ENCODE measurements at places on chromosomes 16 and 17.

- DNase-seq = no peak
Observed at GRCh38 chr16:31147574-31147973, 2.3 kb downstream of the PRSS36 start.

DNA sequence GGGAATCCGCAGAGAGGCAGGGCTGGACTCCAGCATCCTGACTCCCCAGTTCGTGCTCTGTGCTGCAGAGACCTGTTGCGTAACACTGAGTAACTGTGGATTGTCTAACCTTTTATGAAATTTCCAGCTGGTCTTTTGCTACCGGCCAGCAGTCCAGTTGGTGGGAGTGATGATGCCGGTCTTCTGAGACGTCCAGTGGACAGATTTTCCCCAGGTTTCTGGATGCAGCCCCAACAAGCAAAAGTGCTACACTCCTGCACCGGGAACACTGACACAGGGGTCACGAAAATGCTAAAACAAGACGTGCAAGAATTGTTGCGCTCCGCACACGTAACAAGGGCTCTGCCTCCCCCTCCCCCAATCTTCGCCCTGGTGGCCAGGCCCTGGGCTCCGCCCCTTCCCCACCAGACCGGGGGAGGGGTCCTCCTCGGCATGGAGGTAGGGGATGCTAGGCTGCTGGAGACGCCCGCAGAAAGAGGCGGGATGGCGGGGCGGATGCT lies 701 bp upstream of the MRC2 start:
- peak; percentile 88 for DNase-seq

- no peak for DNase-seq
Observed at GRCh38 chr17:57776366-57776765, 31.3 kb upstream of the CCDC182 start.

DNA sequence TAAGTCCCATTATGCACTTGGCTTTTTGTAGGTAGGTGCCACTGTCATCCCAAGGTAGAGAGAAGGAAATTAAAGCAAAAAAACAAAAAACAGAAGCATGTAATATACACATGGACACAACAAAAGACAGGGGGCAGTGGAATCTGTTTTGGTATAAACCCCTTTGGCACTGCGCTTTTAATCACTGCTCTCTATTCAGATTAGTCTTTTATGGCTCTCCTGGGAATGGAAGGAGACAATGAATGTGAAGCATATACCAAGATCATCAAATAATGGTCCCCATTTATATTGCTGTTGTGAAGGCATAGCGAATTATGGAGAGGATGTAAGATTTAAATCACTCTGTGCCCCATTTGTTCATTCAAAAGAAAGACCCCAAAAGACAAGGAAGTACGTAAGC lies 17.4 kb downstream of the CDH11 start:
- no peak for DNase-seq

DNA sequence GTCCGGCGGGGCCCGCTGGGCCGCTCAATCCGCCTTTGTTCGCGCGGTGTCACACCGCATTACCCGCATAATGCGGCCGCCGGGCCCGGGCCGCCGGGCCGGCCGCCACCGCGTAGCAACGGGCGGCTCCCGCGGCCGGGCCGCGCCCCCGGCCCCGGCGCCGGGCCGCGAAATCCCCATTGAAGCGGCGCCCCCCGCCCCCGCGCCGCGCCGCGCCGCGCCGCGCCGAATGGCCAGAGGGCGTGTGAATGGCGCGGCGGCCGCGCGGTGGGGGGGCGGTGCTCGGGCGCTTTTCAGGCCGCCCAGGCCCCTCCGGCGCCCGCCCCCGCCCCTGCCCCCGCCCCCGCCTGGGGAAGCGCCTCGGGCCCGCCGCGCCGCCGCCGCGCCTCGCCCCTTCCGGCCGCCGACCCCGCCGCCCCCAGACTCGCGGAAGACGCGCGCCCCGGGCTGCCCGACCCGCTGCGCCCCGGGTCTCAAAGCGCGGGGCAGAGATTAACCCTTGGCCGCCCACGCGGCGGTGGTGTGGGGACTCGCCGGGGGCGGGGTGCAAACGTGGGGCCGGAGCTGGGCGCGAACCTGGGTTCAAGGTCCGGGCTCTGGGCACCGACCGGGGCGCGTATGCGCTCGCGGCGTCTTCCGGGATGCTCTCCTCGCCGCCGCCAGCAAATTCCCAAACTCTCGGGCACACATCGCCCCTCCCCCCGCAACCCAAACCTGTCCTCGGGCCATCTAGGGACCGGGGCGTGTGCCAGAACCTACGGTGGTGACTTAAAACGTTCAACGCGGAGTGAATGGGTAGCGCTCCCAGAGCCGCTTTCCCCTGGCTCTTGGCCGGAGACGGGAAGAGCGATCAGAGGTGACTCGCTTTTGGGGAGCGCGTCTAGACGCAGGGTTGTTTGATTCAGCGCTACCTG lies 46.7 kb downstream of the WNT3 start:
- peak; percentile 70 for DNase-seq

GRCh38 chr17:73985466-73986015 lies 217.9 kb upstream of the RPL38 start:
- no peak for DNase-seq

- DNase-seq = no peak
Observed at GRCh38 chr16:56910654-56911539, 21.0 kb upstream of the HERPUD1 start.

GRCh38 chr17:72575542-72576233 lies 454.9 kb downstream of the SOX9 start:
- peak; percentile 38 for DNase-seq

DNA sequence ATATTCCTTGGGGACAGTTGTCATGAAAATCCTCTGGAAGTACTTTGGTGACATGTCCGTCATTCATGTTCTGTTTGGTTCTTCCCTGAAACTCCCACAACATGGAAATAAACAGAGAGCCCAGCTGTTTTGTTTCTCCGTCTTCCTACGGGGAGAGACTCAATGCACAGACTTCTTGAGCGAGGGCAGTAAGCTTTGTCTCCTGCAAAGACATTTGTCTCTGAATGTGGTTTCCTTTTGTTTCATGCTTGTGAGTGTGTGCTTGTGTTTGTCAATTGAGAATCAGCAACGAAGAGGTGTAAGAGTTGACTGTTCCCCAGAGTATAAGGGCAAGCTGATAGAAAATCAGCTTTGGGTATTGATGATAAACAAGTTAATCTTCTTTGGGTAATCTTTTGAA lies 643.0 kb upstream of the RBFOX1 start:
- no peak for DNase-seq

DNA sequence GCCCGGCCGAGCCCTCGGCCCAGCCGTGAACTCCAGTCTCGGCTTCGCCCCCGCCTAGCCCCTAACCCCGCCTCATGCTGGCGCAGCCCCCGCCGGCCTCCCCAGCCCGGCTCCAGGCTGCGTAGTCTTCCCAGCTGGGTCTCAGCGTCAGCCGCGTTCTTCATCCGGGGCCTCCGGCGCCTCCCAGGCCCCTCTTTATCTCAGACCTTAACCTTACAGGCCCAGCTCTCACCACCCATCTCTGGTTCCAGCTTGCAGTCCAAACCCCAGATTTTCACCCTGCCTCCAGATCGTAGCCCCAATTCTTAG lies at the start of gene PROCA1:
TSS of gene PROCA1 (minus strand) at position 166 of the 309 bp plus-strand sequence. CDS start 228 bp downstream, outside the sequence.
- no peak for DNase-seq

- peak; percentile 55 for DNase-seq
Observed at GRCh38 chr17:44005527-44006271, 1.3 kb downstream of the NAGS start.

DNA sequence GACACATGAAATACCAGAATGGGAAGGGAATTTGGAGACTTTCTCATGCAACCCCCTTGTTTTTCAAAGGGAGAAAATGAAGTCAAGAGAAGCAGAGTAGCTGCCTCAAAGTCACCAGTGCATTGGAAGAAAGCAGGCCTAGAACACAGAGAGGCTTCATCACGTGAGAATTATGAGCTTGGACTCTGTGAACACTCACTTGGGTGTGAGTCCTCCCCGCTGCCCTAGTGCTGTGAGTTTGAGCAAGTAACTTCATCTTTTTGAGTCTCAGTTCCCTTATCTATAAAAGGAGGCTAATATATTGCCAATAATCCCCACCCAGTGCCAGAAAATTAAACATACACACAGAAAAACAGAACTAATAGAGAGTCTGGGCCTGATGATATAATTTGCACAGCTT lies 315.8 kb downstream of the XYLT1 start:
- no peak for DNase-seq

DNA sequence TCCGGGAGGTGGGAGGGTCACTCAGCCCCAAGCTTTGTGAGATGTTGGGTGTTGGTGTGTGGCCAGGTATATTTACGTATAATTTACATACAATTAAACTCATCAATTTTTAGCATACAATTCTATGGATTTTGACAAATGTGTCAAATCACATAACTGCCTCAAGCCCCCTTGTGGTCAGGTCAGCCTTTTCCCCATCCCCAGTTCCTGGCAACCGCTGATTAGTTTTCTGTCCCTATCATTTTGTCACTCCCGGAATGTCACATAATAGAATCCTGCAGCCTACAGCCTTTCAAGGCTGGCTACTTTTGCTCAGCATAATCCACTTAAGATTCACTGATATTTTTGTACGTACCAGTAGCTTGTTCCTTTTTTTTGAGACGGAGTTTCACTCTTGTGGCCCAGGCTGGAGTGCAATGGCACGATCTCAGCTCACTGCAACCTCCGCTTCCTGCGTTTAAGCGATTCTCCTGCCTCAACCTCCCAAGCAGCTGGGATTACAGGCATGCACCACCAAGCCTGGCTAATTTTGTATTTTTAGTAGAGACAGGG lies 19.3 kb upstream of the RAI1 start:
- DNase-seq = no peak

DNA sequence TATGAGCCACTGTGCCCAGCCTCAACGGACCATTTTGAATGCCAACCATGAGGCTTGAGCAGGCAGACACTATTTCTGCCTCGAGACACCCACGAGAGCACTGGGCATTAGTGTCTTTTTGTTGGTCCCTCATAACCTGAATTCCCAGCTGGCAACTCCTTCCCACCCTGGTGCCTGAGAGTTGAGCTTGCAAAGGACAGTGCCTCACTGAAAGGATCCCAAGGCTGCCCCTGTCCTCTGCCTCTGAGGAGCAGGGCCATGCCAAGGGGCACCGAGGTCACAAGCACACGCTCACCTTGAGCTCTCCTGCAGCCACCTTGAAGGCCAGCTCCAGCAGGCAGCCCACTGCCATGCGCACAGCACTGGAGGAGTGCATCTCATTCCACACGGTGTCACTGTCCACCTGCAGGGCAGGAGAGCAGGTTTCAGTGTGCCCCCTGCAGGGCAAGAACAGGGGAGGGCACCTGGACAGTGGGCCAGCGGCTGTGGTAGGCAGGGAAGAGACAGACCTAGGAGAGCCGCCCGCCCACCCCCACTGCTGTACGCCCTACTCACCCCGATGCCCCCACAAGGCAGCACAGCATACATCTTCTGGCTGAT lies 12.8 kb downstream of the G6PC3 start:
- DNase-seq = no peak

DNA sequence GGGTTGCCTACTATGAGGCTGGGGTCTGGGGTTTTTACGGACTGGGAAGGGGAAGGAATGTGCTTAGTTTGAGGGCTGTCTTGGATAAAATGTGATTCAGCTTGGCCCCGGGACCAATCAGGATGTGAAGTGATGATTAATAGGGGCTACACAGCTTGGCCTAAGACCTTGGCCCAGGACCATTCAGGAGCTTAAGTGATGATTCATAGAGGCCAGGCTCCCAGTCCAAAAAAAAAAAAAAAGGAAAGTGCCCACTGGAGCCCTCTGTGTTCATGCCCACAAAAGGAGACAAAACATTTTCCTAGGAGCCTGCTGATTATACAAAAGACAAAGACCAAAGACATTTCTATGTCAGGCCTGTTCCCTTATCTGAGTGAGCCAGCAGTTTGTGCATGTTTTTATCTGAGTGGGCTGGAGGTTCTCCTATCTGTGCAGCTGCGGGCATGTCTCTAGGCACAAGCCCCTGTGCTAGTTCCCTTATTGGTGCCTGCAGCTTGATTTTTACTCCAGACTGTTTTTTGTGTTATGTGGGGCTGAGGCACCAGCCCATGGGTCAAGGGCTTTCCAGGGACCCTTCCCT lies 898.2 kb upstream of the GOT2 start:
- no peak for DNase-seq

GRCh38 chr17:70527364-70527888 lies 358.1 kb downstream of the KCNJ2 start:
- no peak for DNase-seq

GRCh38 chr16:60217787-60218186 lies 1483.7 kb upstream of the GOT2 start:
- DNase-seq = no peak

DNA sequence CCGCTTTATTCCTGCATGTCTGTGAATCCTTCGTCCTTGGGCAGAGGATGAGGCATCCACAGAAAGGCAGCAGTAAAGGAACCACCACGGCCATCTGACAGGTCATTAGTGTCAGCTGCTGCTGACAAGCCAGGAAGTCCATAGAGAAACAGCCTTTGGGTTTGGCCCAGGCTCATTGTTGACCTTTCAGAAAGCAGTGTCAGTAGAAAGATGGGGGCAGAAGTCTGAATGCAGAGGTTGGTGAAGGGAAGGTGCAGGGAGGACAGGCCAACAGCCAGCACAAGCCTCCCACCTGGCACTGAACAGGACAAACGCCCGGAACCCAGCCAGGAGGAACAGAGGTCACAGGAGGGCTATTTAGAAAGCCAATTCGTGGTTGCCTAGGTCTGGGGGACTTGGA lies 105.8 kb downstream of the VAT1L start:
- no peak for DNase-seq

DNA sequence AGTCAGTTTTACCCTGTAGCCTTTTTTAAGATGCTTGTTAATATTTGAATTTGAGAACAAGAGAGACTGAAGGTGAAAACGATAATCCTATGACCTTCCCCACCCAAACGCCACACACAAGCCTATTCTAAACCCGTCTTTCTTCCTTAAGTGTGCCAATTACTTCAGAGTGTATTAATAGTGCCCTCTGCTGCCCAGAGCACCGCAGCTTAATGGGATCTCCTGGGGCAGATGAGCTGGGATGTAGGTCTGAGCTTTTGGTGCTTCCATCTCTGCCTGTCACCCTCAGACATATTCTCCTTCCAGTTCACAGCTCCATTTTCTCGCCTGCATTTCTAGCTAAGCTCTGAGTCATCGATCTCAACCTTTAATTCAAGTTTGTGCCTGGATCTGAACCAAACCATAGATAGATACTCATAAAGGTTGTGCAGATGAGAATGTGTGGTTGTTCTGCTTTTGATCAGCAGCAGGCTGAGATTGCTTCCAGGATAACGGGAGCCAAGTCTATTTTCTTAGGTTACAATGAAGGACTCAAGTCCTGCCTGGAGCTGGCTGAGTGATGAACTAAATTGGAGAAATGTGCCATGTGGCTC lies 46.4 kb upstream of the CDH13 start:
- peak; percentile 63 for DNase-seq

GRCh38 chr16:56192986-56193945 lies 2.0 kb downstream of the GNAO1 start:
- peak; percentile 61 for DNase-seq

Data from eye (tissue), 1 donor.